ENCODE measurements at places on chromosomes 2 and 18.
A peak's percentile ranks its signal among the peaks of the same experiment; 100 is the strongest.

GRCh38 chr2:164642268-164642667 lies 21.0 kb upstream of the GRB14 start:
- no peak for DNase-seq

DNA sequence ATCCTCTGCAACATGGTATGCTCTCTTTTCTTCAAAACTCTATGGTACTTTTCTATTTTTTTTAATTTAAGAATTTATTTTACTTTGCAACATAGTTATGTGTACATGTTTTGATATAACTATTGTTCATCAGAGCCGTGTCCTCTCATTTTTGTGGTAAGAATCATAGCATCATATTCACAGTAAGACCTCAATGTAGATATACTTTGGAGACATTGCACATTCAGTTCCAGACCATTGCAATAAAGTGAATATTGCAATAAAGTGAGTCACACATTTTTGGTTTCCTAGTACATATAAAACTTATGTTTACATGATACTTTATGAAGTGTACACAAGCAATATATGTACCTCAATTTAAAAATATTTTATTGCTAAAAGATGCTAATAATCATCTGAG lies 22.7 kb upstream of the LINC00305 start:
- no peak for DNase-seq

GRCh38 chr2:72604468-72604867 lies 221.4 kb downstream of the EXOC6B start:
- DNase-seq = no peak

- DNase-seq = no peak
Measured at GRCh38 chr2:188395903-188396689, 104.4 kb downstream of the GULP1 start.

DNA sequence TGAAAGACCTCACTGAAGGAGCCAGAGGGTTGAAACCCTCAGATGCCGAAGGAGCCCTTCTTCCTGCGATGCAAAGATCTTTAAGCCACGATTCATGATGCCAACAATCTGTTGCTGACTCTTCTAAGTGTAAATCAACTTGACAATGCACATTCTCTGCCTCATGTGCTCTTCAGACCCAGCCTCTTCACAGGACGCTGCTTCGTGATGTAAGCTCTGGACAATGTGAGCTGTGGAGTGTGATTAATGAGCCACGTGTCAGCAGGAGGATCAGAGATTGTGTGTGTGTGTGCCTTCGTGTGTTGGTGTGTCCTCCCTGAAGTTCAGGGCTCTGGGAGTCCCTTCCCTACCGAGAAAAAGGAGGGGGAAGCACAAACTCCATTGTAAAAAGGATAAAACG lies 26.5 kb upstream of the TWIST2 start:
- DNase-seq = no peak

DNA sequence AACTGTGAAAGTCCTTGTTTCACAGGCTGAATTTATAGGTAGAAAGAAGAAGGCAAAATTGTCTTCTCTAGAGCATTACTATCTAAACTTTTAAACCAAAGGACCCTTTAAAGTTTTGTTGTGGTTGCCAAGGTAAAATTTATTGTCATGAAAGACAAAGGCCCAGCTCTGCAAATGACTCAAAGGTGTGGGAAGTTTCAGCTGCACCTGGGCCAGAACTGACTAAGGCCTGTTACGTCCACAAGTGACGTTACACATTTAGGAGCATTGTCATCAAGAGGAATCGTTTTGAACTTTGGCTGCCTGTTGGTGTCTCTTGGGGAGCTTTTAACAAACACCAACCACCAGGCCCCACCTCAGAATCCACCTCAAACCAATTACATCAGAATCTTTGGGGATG lies 8.1 kb upstream of the DSC3 start:
- no peak for DNase-seq

- no peak for DNase-seq
Measured at GRCh38 chr2:72126186-72127100, 21.2 kb downstream of the CYP26B1 start.

- no peak for DNase-seq
Measured at GRCh38 chr18:10840743-10841142, 308.6 kb downstream of the PIEZO2 start.

DNA sequence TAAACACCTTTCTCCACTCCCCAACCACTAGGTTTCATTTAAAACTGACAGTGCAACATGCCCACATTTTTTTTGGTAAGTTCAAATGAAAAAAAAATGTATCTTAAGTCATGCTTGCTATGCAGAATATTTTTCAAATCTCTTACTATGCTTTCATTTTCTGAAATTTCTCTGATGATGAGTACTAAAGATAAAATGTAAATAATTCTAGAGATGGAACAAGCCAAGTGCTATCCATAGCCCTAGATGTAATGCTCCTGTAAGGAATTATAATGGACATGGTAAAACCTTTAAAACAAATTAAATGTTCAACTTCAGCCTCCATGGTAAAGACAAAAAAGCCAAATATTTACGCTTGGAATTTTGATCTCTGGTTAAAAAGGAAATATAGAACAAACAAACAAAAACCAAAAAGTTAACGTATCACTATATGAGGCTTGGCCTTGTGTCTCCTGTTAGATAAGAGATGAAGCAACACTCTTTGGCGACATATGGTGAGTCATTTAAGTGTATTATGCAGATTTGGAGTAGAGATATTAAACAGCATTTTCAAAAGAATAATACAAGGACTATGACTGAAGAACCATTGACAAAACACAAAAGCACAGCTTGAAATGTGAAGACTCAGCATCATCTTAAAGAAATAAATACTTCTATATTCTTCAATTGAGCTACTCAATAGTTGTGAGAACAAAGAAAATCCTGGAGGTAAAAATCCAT lies 392.0 kb upstream of the LYPD1 start:
- DNase-seq = no peak

DNA sequence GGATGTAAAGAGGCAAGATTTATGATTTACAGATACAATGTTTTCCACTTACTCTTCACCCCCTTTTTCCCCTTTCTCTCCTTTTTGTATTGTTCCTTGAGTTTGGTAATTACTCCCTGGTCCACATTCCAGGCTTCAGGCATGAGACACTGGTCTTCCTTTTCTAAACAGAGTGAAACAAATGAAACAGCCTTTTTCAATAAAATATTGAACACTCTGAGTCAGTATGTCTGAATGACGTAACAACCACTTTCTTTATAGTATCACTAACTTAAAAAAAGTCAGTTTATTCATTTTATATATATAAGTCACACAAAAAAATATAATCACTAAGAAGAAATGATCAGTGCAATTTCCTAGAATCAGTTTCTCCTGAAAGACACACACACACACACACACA lies 79.7 kb downstream of the STRN start:
- no peak for DNase-seq

GRCh38 chr2:36097022-36097421 lies 258.6 kb upstream of the CRIM1 start:
- no peak for DNase-seq

- DNase-seq = no peak
Measured at GRCh38 chr2:3492951-3493614, 26.2 kb downstream of the ADI1 start.

GRCh38 chr2:101089419-101089818 lies 61.8 kb downstream of the TBC1D8 start:
- no peak for DNase-seq

DNA sequence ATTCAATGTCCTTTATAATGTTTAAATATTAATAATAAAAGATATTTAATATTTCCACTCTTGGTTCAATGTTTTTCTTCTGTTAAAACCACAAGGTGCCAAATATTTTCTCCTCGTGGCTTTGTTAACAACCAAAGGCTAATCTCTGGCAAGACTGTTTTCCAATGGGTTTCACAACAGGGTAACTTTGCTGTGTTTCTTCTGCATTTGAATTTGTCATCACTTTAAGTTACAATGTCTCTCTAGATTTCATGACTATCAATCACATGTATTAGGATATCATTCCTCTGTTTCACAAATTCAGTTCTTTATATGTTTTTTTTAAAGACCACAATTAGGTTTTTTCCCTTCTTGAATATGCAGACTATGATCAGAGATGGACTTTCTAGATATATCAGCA lies 469.8 kb upstream of the ACVR2A start:
- no peak for DNase-seq

GRCh38 chr2:64655018-64655664 lies 1.4 kb upstream of the SERTAD2 start:
- DNase-seq = no peak

- no peak for DNase-seq
Measured at GRCh38 chr2:40844353-40845277, 392.7 kb upstream of the SLC8A1 start.

DNA sequence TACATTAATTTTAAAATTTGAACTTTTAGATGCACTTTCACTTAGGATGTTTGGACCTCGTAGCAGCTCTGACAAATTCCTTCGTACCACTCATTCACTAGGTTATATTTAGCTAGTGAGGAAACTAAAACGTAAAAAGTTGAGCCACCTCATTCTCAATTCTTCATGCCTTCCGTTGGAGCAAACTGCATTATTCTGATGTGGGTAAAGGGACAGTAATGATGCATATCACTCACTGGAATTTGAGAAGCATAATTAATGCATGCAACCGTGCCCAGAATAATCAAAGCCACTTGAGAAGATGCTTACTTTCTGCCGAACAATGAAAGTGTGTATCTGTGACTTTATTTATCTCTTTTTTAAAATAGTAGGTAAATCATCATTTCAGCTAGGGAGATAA lies 2.2 kb downstream of the CNOT9 start:
- DNase-seq = no peak

DNA sequence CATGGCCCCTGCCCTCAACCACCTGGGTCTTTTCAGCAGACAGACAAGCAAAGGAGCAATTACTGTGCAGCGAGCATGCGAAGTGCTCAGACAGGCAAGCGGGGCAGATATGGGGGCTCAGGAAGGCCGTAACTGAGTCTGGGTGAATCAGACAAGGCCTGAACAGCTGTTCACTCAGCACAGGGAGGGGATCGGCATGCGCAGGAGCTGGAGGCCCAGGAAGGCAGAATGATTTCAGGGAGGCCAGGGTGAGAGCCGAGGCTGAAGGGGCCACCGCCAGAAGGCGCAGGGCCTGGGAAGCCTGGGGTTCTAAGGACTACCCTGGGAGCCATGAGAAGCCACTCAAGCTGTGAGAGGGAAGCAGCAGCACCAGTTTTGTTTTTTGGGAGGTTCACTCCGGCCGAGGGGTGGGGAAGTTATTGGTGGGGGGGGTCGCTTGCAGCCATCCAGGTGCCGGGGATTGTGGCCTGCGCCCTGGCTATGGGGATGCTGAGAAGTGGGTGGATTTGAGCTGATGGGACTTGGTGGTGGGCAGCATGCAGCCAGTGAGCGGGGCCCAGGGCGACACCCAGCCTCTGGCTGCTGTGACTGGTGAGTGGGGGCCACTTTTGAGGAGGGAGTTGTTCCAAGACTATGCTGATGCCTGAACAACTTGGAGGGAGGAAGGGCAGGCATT lies 132.2 kb downstream of the TSN start:
- DNase-seq = no peak

DNA sequence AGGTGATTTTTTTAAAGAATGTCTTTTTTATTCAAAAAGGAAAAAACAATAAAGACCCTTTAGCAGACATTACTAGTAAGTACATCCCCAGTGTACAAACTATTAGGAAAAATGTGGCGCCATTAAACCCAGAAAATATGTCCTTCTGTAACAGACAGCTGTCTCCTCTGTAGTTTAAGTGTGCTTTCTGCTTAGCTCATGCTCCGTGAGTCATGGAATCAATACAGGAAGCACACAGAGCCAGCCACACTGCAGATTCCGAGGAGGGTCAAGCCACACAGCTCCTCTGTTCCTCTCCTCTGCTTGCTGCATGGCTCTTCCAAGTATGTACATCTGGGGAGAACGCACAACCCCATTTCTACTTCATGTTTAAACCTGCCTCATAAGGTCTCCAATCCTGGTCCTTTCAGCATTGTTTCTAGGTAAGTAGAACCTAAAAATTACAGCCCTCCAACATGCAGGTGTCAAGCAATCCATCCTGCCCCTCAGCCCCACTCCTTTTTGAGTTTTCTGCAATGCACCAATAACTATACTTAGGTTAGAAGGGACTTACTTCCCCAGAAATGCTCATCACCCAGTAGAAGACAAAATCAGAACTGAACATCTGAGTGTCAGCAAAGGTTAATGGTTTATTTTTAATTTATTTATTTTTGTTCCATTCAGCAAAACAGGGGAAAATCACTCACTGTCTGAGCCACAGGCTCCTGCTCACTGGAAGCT lies 37.5 kb downstream of the ACVR1 start:
- peak; percentile 11 for DNase-seq

- DNase-seq = peak; percentile 3
Measured at GRCh38 chr18:46174342-46175041, 70.3 kb downstream of the HAUS1 start.

DNA sequence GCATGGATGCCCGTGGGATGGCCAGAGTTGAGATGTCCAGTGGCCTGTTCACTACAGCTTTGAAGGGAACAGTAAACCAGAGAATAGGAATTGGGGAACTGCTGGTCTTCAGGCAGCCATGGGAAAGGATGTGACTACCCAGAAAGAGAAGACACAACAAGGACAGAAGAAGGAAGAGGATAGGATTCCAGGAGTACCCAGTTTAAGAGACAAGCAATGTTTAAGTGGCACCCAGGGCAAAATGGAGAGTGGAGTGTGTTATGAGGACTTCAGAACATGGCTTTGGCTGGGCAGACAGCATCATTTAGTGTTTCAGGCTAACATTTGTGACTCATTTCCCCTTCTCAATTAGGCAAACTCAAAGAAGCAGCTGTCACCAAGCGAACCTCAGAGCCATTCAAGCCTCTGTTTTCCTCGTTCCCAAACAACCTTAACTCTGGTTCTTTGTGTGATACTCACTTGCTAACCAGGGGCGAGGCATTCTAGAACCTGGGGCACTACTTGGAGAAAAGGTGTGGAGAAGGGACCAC lies 4.0 kb upstream of the FAM124B start:
- DNase-seq = no peak

DNA sequence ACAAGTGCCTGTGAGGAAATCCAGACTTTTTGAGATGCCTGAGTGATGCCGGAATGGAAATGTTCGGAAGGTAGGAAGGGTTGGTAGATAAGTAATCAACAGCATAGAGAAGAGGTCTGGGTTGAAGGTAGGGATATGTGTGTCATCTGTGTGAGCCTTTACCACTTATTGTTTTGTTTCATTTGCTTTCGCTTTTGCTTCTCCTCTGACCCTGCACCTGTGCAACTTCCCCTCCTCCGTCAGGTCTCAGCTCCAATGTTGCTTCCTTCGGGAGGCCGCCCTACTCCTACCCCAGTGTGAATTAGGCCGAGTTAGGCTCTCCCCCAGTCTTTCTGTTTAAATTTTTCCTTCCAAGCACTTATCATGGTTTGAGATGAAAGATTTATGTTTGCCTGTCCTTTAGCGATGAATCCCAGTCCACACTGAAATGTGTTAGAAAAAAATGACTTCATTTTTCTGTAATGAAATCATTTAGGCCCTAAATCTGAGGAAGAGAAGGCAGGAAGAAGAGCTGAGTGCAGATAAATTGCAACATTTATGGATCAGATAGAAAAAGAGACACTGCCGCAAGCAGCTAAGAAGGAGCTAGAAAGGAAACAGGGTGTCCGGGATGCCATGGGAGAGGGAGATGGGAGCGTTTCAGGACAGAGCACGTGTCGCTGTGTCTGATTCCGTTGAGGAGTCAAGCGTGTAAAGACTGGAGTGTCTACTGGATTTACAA lies 139.6 kb upstream of the PELI1 start:
- DNase-seq = no peak

- DNase-seq = no peak
Measured at GRCh38 chr2:185279999-185280398, 458.6 kb upstream of the FSIP2 start.

- no peak for DNase-seq
Measured at GRCh38 chr2:213500881-213501280, 216.6 kb downstream of the SPAG16 start.

GRCh38 chr18:68241881-68242280 lies 473.0 kb downstream of the TMX3 start:
- no peak for DNase-seq
